AG09319 (cell line): ENCODE measurements at places on chromosomes 2 and 18.

DNA sequence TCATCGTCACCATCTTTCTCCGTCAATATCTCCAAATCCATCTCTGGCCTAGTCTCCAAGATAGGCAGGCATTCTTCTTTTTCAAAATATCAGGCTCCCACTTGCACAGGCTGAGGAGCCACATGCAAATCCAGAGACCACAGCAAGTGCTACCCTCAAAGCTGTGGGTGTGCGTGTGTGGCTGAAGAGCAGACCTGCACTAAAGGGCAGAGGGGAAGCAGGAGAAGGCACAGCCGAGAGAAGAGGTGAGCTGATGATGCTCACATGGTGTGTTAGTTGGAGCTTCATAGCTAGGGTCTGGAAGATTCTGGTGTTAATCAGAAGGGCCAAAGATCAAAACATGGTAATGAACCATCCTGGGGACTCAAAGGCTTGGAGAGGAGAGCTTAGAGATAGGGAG is 3.8 kb downstream of the SPEG start:
- DNase-seq, result no peak

GRCh38 chr2:11631462-11631861 is 38.5 kb downstream of the NTSR2 start:
- no peak for DNase-seq

DNA sequence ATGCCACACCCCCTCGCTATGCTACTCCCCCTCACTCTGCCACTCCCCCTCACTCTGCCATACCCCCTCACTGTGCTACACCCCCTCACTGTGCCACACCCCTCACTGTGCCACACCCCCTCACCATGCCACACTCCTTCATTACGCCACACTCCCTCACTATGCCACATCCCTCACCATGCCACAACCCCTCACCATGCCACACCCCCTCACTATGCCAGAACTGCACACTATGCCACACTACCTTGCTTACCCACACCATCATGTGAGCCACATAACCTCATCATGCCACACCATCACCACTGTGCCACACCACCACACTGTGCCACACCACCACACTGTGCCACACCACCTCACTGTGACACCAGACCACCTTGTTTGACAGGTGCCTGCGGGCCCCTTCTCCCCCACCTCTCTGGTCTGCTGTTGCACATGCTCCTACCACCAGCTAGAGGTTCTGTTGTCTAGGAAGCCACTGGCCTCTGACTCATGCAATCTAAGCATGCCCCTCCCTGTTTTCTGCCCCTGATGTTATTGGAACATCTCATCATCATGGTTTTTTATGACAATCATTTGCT is 22.0 kb downstream of the MARCHF4 start:
- no peak for DNase-seq

- DNase-seq, result no peak
Observed at GRCh38 chr2:20322527-20323300, 27.9 kb downstream of the PUM2 start.

- no peak for DNase-seq
Observed at GRCh38 chr18:50117863-50118262, 77.1 kb downstream of the MYO5B start.

DNA sequence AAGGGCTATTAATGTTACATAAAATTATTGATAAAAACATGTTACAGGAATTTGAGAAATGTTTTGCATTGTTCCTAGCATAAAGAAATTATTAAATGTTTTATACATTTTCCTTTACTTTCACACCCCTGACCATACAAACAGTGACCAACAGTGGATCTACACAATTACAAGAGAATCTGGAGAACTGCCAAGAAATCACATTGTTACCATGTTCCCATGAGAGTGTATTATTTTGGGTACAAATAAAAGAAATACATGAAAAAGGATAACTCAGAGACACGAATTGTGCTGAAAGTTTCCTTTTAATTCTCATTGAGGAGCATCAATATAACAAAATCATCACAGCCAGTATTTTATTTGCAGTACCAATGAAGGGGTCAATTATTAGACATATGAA is 150.1 kb downstream of the WDPCP start:
- no peak for DNase-seq

DNA sequence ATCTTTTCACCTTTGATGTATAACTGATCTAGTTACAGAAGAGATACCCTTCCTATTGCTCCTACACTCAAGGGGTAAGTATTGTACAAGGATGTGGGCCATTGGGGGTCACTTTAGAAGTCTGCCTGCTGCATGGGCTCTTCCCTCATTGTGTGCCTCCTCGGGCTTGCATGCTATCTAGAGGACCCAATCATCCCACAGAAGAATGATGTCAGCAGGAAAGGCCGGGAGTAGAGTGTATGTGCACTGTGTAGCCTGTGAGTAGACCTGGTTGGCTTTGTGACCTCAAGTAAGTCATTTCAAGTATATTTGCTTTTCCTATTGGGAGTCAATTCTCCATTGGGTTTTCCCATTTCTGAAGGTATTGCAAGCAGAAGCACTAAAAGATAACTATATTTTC is 129.5 kb upstream of the TRIB2 start:
- DNase-seq, result no peak

DNA sequence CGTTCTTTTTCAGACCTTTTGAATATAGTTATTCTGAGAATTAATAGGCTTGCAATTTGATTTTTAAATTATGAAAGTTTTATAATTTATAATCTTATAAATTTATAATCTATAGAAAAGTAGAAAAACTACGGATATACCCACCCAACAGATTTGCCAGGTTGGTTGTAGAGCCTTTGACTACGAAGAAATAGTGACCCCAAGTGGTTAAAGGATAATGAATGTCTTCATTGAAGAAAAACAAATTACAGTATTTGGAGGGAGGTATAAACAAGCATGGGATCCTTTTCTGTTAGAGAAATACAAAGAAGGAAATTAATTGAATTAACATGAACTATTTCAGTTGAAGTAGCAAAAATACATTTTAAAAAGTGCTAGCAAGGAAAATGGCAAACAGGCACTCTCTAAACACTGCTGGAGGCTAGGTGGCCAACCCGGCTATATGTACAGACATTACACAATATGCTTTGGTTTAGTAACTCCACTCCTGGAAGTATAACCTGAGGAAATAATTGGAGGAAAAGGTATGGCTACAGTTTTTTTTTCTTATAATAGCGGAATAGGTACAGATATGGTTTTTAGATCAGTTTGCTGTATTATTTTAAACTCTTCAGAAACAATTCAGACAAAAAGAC is 110.9 kb downstream of the MIB1 start:
- DNase-seq, result no peak

DNA sequence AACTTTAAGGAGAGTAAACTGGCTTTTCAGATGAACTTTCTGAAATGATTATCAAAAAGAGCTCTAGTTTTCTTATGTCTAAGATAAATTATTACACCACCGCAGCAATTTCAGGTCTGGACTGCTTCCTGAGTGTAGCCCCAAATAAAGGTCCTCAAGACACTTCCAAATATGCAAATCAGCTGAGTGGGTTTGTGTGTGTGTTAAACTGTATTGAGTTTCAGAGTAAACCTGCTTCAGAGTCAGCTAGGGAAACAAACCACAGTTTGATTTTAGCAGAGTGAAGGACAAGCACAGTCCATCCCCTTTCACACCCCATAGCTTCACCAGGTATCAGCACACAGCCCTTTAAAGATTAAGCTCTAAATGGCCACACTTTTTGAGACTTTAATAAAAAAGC is 168.7 kb downstream of the NRXN1 start:
- DNase-seq, result no peak

DNA sequence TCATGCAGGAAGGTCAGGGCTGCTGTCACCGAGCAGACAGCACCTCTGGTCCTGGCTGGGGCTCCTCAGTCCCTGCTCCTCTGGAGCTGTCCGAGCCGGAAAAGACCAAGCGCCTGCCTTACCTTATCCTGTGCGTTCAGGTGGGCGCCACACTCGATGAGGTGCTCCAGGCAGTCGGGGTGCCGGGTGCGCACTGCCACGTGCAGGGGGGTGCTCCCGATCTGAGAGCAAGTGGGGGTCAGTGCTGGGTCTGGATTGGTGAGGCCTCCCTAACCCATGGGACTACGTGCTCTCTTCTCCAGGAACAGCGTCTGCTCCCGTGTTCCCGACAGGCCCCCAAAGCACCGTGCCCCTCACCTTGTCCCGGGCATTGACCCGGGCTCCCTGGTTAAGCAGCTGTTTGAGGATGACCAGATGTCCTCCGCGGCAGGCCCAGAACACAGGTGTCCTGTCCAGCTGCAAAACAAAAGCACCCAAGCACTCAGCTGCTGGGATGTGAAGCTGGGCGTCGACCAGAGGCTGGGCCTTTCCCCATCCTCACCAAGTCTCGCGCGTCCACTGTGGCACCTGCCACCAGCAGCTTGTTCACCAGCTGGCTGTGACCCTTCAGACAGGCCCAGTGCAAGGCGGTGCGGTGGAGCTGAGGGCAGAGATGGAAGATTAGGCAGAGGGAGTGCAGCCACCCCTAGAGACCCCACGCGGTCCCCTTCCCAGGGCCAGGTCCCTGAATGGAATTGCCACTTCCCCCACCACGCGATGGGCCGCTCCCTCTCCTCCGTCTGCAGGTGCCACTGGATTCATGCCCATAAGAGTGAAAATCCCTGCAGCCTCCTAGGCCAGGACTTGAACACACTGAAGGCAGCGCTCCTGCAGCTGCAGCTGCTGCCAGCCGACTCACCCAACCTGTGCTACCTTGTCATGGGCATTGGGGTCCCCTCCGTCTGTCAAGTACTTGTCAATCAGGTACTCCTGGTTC is 3.7 kb downstream of the ANKRD23 start:
- DNase-seq, result no peak

GRCh38 chr2:37585982-37586621 is 85.3 kb downstream of the CDC42EP3 start:
- no peak for DNase-seq

- DNase-seq, result no peak
Observed at GRCh38 chr2:127578411-127578810, 42.9 kb downstream of the MYO7B start.

DNA sequence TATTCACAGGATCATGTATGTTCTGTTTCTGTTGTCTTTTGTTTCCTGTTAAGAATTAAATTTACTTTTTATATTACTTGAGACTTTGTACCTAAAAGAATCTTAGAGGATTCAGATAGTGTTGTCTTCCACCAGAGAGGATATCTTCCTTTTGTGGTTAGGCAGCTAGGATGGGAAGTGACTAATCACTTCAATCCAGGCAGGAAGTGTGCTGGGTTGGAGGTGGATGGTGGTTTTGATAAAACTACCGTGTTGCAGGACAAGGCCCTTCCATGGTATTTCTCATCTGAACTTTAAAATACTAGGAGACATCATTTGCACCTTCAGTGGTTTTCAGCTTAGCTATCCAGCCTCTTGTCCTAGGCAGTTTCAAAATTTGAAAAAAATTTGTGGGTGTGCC is 728.6 kb upstream of the CDH2 start:
- DNase-seq, result no peak

DNA sequence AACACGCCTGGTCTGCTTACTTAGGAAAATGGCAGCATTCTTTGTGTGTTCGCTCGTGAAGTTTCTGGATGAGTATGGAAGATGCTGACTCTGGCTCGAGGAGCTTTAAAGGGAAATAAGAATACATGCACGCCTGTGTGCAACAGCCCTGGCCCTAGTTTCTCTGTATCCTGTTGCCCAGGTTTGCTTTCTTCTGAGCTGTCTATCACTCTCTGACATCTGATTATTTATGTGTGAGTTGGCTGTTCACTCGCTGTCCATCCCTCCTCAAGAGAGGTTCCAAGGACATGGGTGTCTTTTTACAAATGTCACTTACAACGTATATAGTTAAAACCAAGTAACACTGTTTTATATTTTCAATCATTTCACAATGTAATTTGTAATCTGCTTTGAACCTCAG is 16.0 kb downstream of the SLC9A2 start:
- no peak for DNase-seq

- no peak for DNase-seq
Observed at GRCh38 chr2:19706332-19706731, 195.5 kb downstream of the TTC32 start.

DNA sequence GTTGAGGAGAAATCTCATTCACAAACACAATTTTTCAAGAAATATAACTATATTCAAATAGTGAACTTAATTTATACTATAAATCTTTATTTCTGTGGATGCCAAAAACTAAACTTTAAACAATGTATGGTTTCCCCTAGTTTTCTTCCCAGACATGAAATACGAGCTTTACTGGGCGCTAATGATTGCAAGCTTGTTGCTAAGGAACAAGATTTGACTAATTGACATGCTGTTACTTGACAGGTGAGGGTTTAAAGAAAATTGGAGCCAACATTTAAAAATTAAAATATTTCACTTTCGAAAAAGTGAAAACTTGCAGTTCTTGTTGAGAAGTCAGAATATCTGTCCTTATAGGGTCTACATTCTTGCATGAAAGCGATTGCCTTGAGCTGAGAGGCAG is 381.0 kb downstream of the MEIS1 start:
- DNase-seq, result no peak

- no peak for DNase-seq
Observed at GRCh38 chr2:72183466-72183865, 35.8 kb upstream of the CYP26B1 start.

GRCh38 chr2:217461674-217462073 is 541.1 kb downstream of the TNS1 start:
- DNase-seq, result no peak

- no peak for DNase-seq
Observed at GRCh38 chr18:37199741-37200140, 365.9 kb downstream of the CELF4 start.

- DNase-seq, result no peak
Observed at GRCh38 chr2:230412846-230413245, 3.2 kb upstream of the SP100 start.

DNA sequence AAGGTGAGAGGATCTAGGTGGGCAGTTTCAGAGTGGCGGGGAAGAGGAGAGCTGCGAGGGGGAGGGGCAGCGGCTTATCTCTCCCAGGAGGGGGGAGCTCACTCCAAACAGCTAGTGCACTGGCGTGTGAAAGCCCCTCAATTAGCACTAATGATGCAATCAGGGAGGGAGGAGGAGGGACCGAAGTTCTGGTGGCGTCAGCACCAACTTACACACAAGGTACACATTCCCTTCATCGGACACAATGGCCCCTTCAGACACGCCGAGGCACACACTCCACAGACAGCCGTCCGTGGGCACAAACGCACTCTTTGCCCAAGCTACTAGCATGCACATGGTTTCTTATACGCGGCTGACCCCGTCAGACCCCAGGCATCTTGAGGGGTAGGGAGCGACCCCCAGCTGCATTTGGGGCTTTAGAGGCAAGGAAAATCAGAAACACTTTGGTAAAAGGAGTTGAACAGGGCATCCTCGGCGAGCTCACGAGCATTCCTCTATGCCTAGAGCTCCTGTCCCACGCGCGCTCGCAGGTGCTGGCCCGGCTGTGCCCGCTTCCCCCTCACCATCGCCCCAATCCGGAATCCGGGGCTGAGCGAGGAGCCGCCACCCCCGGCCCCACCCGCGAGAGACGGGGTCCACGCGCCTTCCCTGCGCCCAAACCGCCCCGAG is 868 bp upstream of the PKDCC start:
- DNase-seq, result no peak

GRCh38 chr2:6994536-6995128 is 77.4 kb downstream of the RNF144A start:
- DNase-seq, result no peak

- DNase-seq, result no peak
Observed at GRCh38 chr18:23057096-23057495, 78.2 kb upstream of the CABLES1 start.

GRCh38 chr2:27796791-27797765 is 25.6 kb downstream of the MRPL33 start:
- DNase-seq, result no peak
